ENCODE measurements at places on chromosomes 1 and 21.

GRCh38 chr1:65011983-65012382, 45.6 kb upstream of the JAK1 start:
- no peak for DNase-seq

GRCh38 chr1:85461216-85461918, 3.6 kb downstream of the DDAH1 start:
- DNase-seq = no peak

GRCh38 chr1:246181241-246181640, 325.8 kb downstream of the SMYD3 start:
- no peak for DNase-seq

DNA sequence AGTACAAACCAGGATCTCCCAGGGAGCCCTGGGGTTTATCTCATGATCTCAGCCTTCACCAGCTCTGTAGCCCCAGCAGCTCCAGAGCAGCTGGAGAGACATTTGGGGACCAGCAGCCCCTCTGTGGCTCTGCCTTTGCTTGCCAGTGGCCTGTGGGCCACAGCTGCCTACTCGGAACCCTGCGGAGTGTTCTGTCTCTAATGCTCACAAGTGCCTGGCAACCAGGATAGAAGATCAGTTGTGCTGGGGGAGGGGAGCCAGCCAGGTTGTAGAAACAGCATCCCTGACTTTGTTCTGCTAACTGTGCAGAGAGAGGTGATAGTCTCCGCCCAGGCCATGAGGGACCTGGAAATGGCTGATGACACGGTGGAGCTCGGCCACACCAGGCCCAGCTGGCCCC, 50.9 kb upstream of the KCNJ15 start:
- no peak for DNase-seq

- no peak for DNase-seq
Observed at GRCh38 chr1:174031099-174031498, 8.9 kb upstream of the RC3H1 start.

GRCh38 chr1:212686069-212686468, 13.6 kb downstream of the BATF3 start:
- no peak for DNase-seq

DNA sequence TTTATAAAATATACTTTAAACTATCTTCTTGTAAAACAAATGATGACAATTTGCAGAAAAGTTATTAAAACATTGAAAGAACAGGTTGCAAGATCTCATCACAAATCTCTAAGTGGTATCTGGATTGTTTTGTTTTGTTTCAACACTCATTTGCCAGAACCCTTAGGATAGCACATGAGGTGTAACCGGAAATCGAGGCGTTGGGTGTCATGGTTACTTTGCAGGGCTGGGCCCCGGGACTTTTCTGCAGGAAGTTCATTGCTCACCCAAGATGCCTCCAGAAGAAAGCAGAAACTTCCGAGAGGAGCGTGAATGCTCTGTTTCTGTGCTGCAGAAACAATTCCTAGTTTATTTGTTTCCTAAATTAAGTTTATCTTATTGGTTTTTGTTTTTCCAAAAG, 2.5 kb downstream of the DISC1 start:
- no peak for DNase-seq

GRCh38 chr1:3799976-3800685, 3.8 kb upstream of the LRRC47 start:
- peak; percentile 66 for DNase-seq

GRCh38 chr1:11924334-11925195, 1.7 kb downstream of the KIAA2013 start:
- DNase-seq = no peak

DNA sequence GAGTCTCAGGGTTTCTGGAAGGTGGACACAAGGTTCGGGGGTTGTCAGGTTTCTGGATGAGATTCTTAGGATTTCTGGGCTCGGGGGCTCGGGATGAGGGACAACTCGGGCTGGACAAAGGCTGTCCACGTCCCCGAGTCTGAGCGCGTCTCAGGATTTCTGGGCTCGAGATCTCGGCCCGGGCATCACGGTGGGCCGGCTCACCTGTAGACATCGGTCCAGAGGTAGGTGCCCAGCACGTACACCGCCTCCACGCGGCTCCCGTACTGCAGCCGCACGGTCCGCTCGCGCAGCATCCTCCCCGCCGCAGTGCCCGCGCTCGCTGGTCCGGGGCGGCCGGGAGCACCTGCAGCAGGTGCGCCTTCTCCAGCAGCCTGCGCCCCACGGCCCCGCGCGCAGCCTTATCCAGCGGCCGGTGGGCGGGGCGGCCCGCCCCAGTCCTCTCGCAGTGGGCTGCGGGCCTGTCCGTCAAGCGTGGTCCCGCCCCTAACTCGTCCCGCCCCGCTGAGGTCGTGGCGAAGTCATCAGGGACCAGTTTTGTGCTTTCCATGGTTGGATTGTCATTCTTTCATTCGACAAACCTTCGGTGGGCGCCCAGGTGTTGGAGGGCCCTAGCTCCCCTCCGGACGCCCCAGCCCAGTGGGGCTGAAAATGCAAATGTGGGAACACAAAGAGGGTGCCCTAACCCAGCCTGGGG, at the start of gene PADI2:
Gene PADI2 (minus strand): TSS at position 376 of the 697 bp plus-strand sequence. CDS start 80 bp downstream, at position 296.
- peak; percentile 94 for DNase-seq

GRCh38 chr1:172485626-172486025, 41.8 kb upstream of the PIGC start:
- DNase-seq = no peak

DNA sequence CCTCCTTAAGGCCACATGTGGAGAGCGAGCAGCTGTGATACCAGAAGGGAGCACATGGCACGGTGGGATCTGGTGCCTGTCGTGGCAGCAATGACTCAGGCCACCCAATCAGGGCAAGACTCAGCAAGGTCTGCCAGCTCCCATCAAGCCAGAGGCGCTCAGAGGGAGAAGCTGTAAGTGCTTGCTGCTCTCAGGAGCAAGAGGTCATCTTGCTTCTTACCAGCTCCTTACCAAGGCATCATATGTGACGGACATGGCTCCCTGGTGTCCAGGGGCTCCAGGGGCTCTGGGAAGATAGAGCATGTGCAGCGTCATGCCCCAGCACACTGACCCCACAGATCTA, 72.9 kb downstream of the ITPKB start:
- no peak for DNase-seq

DNA sequence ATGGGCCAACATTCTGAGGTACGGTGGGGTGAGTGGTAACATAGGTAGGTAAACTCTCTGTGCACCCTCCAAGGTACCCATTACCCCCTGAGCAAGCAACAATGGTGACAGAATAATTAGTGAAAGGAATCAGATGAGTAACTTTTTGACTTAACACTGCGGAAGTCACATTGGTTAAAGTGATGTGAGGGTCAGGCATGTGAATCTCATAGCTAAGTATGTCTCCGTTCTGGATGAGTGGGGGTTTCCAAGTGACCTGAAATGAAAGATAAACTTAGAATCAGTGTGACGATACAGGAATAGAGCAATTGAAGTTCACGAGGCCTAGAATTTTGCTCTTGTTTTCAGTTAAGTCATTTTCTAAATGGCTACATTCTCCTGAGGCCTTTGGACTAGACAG, 311.7 kb downstream of the KCTD3 start:
- DNase-seq = no peak

- peak; percentile 68 for DNase-seq
Observed at GRCh38 chr21:31098576-31099005, 60.3 kb upstream of the KRTAP19-8 start.

- DNase-seq = no peak
Observed at GRCh38 chr1:8512504-8512903, 194.6 kb downstream of the SLC45A1 start.

- peak; percentile 50 for DNase-seq
Observed at GRCh38 chr21:20997636-20998455, at the start of gene NCAM2. Gene NCAM2 (plus strand): TSS chr21:20998409.

GRCh38 chr1:54400329-54400728, 5.9 kb downstream of the SSBP3 start:
- no peak for DNase-seq

DNA sequence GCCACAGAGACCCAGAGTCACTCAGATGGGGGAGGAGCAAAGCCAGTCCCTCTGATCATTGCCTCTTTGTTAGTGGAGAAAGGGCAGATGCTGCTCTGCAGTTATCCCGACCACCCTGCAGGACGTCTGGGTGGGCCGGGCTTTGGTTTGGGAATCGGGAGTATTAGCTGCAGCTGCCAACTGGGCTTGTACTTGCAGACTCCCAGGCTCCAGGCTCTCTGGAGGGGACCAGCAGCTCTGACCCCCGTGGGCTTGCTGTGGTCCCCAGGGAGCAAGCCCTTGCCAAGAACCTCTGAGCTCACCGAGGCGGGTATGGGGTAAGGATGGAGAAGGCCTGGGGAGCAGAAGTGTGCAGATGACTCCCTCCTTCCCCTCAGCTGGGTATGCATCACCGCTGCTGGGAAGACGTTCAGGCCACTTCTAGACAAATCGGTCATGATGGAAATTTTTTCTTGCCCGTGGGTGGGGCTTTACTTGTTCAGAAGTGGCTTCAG, 21.6 kb downstream of the MAPKAPK2 start:
- DNase-seq = peak; percentile 35
